ENCODE measurements at places on chromosomes 6 and 20.

DNA sequence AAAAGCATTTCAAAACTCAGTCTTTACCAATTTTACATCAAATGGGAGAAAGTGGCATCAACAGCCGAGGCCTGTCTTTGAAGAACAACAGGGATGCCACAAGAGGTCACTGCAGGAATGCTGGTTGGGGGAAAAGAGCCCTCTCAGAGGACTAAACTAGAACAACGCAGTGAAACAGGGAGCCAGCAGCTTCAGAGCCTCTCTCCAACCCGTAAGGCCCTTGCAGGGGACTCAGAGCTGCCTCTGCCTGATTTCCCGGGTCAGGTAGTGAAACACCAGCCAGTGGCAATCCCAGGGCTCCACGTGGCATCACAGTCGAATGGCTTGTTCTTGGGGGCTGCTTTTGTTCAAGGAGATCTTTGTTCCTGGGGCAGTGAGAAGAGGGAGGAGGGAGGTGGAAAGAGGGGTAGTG, 55.0 kb upstream of the KCNK16 start:
- DNase-seq = no peak

GRCh38 chr6:6333501-6333900, 13.0 kb upstream of the F13A1 start:
- no peak for DNase-seq

DNA sequence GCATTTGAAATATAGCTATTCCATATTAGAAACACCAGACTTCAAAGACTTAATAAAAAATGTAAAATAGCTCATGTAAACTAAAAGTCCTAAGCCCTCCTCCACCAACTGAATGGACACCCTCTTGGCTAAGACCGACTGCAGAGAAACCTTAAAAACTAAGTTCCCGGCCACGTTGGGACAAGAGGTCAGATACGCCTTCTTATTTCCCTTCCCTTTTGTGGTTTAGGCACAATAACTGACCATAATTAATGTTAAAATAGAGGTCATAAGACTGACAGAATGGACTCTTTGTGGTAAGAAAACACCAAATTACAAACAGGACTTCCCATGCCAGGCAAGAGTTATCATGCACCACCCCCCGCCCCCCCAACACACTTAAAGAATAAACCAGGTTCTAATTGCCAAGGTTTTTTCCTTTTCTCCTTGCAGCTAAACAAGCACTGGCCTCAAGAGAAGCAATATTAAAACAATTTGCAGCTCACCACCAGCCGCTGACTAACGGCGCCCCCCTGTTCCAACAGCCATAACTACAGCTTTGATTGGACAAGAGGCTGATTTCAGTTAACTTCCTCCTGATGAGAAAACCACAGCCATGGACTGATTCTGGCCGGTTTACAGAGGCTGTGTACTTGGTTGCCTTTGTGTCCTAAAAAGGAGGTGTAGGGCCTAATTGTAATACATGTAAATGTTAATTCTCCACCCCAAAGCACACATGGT, 10.7 kb upstream of the LAMP5 start:
- no peak for DNase-seq

- DNase-seq = no peak
These were observed 199.4 kb downstream of the SYNDIG1 start for GRCh38 chr20:24668791-24669190.

DNA sequence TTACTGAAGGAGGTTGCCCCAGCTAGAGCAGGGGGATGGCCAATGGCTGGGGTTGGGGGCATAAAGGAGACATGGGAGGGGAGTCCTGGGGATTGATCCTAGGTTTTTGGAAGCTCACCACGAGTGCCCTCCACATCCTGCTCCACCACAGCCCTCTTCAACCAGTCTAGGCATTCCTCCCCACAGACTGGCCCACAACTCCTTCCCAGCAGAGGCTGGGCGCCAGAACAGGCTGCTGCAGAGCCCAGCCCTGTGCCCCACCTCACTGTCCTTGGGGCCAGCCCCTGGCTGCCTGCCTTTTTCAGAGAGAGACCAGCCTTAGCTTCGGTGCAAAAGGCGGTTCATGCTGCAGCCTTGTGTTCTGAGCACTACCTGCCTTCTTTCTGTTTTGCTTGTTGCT, 16.4 kb downstream of the RPP40 start:
- DNase-seq = no peak

- no peak for DNase-seq
These were observed 61.4 kb downstream of the BMP2 start for GRCh38 chr20:6828794-6829423.

All from activated CD4-positive, alpha-beta T cell treated with anti-CD3 and anti-CD28 coated beads for 4 hours (primary cell).